ENCODE measurements at places on chromosomes 7 and 10.

- DNase-seq: no peak
Measured at GRCh38 chr10:12550994-12551393, 201.6 kb downstream of the CAMK1D start.

- no peak for DNase-seq
Measured at GRCh38 chr7:80060218-80060806, 74.3 kb upstream of the GNAI1 start.

GRCh38 chr7:151930695-151931094 lies 25.6 kb upstream of the GALNTL5 start:
- DNase-seq: no peak

DNA sequence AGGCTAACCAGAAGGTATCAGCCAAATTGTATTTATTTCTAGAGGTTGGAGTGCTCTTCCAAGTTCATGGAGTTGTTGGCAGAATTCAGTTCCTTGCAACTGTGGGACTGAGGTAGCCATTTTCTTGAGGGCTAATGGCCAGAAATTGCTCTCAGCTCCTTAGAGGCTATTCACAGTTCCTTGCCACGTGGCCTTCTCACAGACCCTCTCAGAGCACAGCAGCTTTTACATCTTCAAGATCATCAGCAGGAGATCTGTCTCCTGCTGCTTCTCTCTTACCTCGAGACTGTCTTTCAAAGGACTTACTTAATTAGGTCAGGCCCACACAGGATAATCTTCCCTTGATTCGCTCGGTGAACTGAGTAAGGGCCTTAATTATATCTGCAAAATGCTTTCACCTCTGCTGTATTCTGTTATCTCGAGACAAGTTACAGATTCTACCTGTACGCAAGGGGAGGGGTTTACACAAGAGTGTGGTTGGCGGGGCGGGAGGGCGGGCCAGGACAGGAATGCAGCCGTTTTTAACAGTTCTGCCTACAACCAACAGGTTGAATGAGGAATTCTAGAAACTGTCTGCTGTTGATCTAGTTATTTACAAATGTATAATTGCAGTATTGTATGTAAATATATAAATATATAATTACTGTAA lies 15.0 kb downstream of the MIOS start:
- DNase-seq: no peak

DNA sequence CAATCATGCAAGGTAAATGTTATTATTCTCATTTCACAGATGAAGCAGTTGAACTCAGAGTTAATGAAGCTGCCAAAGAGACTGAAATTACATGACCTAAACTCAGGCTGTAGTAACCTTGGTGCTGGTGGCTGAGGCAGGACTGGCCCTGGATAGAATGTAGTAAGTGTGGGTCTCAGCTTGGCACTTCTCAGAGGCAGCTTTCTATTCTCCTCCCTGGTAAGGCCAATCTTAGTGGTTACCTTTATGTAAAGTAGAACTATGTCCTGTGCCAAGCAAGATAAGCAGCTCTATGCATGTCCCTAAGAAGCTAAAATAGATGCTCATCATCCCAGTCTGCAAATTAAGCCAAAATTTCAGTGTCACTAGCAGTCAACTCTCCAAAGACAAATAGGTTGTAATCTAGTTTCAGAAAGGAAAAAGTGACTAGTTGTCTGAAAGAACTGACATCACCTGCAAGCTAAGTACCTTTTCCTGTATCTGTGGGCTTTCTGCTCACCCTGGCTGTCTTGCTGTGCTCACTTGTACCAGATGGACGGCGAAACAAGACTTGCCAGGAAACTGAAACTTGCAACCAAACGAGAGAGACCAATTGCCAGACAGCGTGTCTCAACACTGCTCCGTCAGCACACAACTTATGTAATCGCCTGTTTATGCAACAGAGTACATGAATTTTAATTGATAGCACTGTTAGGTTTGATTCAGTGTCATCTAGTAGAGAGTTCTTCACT lies 43.7 kb downstream of the CH25H start:
- peak; percentile 40 for DNase-seq

GRCh38 chr10:62136931-62137330 lies 131.7 kb downstream of the RTKN2 start:
- DNase-seq: no peak
